ENCODE measurements at places on chromosomes 7 and 10. TPM values are rescaled to one million over a fixed set of nuclear protein-coding genes. Genes with fewer than 3 reads are reported as not detected.

- DNase-seq, result no peak
Observed at GRCh38 chr7:102473271-102473991, 5.3 kb downstream of the POLR2J start.

DNA sequence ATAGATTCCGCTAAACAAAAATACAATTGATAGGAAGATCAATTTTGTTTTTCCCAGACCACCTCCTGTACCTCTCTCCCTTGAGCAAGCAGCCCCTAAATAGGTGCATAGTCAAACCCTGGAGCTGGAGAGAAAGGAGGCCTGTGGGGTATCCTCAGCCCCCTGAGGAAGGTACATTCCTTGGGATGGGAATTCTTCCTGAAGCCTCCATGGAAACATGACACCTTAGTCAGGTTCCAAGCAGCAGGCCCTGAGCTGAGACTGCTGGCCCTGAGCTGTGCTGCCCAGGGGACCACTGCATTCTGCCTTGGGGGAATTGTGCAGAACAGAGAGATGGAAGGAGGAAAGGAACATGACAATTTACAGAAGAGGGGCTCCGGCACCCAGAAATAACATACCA lies 7.4 kb downstream of the HNRNPF start:
- DNase-seq, result no peak

LRRC18 gene
- not detected for total RNA-seq

OR2A1 gene
- total RNA-seq, result 0.12 TPM

DNA sequence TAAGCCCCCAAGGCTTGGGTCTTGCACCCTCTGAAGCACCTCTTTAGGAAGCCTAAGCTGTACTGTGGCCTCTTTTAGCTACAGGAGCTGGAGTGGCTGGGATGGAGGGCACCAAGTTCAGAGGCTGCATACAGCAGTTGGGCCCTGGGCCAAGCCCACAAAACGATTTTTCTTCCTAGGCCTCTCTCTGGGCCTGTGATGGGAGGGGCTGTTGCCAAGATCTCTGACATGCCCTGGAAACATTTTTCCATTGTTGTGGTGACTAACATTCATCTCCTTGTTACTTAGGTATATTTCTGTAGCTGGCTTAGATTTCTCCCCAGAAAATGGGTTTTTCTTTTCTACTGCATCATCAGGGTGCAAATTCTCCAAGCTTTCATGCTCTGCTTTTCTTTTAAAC lies 375.7 kb upstream of the NPSR1 start:
- DNase-seq, result no peak

TMEM236 gene
- total RNA-seq, result 0.07 TPM

AOC1 gene
- 2.9 TPM for total RNA-seq

DNA sequence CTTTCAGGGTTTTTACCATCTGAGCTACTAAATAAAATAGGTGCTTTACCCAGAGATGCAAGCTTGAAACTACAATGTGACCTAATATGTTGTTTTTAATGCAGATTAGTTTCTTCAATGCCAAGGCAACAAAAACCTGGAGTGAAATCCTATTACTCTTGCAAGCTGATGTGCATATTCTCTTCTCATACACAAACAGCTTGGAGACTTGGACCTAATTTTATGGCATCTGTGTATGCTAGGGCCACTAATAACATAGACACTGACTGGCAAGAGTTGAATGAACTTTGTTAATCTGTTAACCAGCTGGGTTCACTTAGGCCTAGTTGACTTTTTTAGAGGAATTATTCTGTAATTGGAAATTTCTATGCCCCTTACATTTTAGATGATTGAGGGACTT lies 23.4 kb upstream of the SMIM30 start:
- no peak for DNase-seq

ATRNL1 gene
- 25.9 TPM for total RNA-seq

GRCh38 chr7:46600340-46600739 lies 679.3 kb upstream of the IGFBP3 start:
- DNase-seq, result no peak

- DNase-seq, result no peak
Observed at GRCh38 chr7:22329816-22330524, 27.0 kb downstream of the RAPGEF5 start.

DNA sequence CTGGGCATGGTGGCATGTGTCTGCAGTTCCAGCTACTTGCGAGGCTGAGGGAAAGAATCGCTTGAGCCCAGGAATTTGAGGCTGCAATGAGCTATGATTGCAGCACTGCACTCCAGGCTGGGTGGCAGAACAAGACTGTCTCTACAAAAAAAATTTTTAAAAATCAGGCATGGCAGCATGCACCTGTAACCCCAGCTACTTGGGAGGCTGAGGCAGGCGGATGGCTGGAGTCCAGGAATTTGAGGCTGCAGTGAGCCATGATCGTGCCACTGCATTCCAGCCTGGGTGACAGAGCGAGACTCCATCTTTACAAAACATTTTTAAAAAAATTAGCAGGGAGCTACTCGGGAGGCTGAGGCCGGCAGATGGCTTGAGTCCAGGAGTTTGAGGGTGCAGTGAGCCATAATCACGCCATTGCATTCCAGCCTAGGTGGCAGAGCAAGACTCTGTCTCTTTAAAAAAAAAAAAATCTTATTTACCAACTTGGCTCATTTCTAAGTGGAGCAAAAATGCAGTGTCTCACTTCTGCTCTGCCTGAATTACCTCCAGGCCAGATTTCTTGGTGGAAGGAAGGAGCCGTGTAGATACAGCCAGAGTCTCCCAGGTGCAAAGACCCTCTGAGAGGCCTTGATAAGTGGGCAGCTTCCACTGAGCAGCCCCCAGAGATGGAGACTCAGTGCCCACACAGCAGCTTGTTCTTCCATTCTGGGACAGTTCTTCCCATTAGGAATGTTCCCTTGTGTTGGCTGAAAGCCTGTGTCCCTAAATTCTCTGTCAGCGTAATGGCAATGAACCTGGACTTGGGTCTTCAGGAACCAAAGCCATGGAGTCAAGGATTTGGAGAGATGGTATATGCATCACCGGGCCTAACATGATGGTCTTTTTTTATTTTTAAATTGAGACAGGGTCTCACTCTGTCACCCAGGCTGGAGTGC lies 30.0 kb downstream of the GTF2IRD1 start:
- DNase-seq, result no peak

DNA sequence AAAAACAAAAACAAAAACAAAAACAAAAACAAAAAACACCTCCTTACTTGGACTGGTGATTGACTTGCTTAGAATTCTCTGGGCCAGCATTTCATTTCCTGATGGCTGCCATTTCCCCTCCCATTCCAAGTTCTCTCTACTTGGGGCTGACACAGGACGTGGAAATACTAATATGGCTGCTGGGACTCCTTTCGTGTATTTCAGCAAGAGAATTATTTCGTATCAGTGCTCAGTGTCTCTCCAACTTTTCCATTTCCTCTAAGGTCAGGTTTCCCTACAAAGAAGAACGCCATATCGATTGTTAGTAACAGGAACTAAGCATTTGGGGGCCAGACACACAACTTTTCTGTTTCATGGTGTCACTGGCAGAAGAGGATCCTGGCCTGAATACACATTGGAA lies 22.5 kb upstream of the VAX1 start:
- DNase-seq, result no peak
